ENCODE measurements at places on chromosomes 11 and 22. TPM values are rescaled to one million over a fixed set of nuclear protein-coding genes. Genes with fewer than 3 reads are reported as not detected.

DNA sequence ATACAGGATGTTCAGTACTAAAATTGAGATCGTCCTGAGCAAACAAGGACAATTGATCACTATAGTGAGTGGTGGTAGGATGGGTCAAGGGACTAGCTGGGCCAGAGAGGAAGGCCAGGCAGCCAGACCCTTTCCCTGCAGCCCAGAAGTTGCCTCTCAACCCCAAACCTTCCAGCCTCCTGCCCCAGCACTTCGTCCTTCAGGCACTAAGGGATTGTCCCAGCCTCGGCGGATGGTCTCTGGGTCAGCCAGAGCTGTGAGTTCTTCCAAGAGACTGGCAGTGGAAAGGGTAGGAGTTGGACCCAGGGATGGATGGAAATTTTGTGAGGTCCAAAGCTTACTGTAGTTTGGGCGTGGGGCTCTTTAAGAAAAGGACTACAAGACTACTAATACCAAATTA lies 3.6 kb upstream of the LMO1 start:
- no peak for DNase-seq

- no peak for DNase-seq
Observed at GRCh38 chr11:27331981-27332380, 31.0 kb downstream of the CCDC34 start.

GRCh38 chr11:124642628-124643027 lies 20.0 kb downstream of the TBRG1 start:
- no peak for DNase-seq

Gene LRRC56
- 1.5 TPM for total RNA-seq
